ENCODE measurements at places on chromosomes 12 and 14.

GRCh38 chr12:86712425-86712843 is 456.2 kb upstream of the MGAT4C start:
- DNase-seq: peak; percentile 98

GRCh38 chr12:20262119-20262518 is 106.2 kb upstream of the PDE3A start:
- DNase-seq: no peak

- no peak for DNase-seq
Measured at GRCh38 chr14:94376976-94377865, 11.2 kb downstream of the SERPINA1 start.

GRCh38 chr12:123659996-123660727 is 10.8 kb upstream of the TCTN2 start:
- DNase-seq: peak; percentile 92

DNA sequence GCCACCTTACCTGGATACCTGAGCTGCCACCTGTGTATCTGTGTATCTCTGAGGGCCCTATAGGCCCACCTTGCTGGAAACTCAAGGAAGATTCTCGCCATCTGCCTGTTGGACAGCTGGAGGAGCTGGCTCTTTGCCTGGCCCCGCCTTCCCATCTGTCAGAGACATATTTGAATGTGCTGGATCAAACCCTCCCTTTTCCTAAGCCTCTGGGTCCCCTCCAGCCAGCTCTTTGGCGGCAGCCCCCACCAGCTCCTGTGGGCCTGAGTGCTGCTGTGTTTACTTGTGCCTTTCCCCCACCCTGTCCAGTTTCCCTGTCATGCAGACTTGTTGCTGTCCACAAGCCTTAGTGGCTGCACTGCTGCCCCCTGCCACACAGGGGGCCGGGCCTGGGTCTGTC is 55.9 kb upstream of the SRSF5 start:
- DNase-seq: no peak

GRCh38 chr14:94349276-94349675 is 26.1 kb upstream of the SERPINA6 start:
- no peak for DNase-seq

DNA sequence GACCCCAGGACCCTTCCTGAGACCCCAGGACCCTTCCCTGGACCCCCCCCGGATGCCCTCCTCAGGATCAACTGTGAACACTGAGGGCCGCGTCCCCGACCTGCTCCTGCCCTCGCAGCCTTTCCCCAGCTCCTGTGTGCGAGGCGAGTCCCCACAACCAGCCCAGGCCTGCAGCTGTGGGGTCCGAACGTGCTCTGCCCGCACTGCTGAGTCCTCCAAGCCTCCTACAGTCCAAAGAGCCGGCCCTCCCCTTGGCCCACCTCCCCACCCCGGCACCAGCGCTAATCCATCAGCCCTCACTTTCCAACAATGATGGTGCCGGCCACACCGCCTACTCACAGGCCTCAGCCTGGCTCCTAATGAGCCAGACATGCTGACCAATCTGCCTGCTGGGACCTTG is 26.2 kb upstream of the ANKLE2 start:
- no peak for DNase-seq

DNA sequence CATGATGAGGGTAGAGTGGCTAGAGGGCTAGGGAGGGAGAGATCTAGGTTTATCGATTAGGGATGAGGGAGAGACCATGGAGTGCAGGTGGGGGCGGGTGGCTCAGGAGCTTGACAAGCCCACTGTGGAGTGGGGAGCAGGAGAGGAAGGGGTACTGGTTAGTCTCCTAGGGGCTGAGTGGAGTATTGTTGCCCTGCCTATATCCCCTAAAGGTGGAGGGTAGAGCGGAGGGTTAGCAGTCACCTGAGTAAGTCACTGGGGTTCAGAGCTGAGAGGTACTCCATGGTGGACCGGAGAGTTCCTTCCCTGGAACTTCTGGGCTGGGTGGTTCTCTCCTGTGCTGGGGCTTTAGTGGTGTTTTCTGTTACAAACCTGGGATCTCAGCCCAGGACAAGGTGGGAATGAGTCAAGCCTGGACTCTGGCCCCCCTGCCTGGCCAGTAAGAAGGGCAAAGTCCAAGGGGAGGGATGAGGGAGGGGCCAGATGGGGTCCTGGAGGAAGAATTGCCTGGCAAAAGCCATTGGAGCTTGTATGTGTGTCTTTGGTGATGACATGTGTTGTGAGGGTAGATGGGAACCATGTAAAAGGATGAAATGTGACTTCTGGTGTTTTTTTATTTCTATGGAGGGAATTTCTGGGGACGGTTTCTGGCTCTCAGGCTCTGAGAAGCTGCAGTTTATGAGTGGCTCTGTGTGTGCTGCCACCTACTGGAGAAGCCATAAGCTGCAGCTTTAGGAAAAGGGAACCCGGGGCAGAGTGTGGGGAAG is at the start of gene CIDEB:
CIDEB (minus strand) TSS at position 403 of the 767 bp plus-strand sequence; CDS start at position 284, 119 bp downstream.
- DNase-seq: no peak

- DNase-seq: no peak
Measured at GRCh38 chr14:89500303-89500702, 83.3 kb upstream of the FOXN3 start.

GRCh38 chr14:96565811-96566210 is 63.6 kb downstream of the PAPOLA start:
- DNase-seq: no peak

DNA sequence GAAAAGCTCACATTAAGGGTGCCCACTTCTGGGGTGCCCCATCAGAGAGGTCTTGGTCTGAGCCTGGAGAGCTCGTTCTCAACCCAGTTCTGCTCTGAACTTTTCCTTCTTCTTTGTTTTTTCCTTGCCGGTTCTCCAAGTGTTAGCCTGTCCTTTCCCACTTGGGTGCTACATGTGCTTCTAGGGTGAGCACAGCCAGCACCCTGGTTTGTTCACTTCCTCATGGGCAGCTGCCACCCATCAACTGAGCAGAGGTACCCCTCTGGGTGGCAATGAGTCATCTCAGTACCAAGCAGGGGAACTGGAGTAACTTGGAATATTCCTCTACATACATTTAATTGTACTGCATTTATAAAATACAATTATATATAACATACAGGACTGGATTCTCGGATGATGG is 3.9 kb upstream of the SYNE3 start:
- no peak for DNase-seq

GRCh38 chr14:68379510-68380328 is 413.1 kb downstream of the ZFP36L1 start:
- DNase-seq: no peak

DNA sequence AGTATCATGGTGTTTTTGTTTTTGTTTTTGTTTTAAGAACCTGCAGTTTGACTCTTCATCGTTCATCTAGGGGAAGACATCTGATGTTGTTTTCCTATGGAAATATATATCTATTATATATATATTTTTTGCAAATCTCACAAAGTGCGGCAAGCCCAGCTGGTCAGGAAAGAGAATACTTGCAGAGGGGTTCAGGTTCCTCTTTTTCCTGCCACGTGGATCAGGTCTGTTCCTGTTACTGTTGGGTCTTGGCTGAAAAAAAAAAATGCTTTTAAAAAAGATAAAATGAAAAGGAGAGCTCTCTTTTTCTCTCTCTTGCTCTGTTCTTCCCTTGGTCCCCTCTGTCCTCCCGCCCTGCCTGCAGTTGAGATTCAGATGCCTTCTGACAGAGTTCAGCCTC is 179.4 kb upstream of the BCL2L14 start:
- DNase-seq: no peak

GRCh38 chr12:121829250-121829918 is 25.6 kb downstream of the SETD1B start:
- DNase-seq: no peak

- no peak for DNase-seq
Measured at GRCh38 chr14:102492531-102492910, 17.1 kb downstream of the ANKRD9 start.

- no peak for DNase-seq
Measured at GRCh38 chr12:44748950-44749468, 127.1 kb downstream of the NELL2 start.

DNA sequence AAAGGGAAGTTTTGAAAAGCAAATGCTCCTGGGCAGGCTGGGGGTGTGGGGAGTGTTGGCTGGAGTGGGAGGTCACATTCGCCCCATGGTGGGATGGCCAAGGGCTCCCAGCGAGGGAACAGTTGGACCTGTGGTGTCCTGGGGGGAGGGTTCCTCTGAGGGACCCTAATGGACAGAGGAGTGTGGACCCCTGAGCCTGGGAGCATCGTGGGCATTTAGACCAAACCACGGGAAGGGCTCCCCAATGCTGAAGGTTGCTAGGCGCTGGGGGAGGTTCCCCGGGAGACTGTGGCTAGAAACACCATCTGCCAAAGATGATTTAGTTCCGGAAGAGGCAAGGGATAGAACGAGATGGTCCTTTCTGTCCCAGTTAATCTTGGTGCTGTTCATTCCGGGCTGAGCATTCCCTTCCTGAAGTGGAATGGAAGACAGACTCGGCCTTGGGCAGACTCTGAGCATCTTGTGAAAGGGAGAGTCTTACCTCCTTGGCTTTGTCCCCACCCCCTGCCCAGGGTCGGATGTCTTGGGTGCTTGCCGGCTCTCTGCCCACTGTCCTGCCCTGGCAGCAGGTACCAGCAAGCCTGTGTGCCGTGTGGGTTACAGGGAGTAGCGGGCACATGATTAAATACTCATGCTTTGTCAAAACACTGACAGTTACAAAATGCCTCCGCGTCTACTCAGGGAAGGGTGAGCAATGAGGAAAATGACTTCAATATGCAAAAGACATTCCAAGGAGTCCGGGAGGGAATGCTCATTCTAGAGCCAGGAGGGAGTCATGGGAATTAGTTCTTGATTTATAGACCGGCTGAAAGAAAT is 215.9 kb downstream of the CACNA1C start:
- DNase-seq: peak; percentile 81

DNA sequence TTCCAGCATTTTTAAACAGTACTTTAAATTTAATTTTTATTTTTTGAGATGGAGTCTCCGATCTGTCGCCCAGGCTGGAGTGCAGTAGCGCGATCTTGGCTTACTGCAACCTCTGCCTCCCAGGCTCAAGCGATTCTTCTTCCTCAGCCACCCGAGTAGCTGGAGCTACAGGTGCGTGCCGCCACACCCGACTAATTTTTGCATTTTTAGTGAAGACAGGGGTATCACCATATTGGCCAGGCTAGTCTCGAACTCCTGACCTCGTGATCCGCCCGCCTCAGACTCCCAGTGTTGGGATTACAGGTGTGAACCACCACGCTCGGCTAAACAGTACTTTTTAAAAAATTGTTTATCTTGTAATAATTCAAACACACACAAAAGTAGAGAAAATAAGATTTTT is 4.2 kb upstream of the FOXJ2 start:
- no peak for DNase-seq

DNA sequence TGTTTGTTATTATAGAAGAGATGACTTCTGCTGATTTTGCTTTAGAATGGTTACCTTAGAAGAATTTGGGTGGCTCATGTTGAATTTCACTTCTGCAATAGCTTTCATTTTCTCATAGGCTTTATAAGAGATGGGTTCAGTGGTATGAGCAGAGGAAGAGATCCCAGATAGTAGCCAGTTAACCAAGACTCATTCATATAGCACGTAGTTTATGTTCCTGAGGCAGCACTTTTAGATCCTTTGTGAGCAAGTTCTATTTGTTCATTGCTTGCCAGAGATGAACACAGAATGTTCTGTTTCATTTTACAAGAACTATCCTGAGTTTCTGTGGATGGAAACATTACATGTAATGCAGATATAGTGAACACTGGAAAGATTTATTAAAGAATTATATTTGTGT is 32.2 kb downstream of the RAB21 start:
- no peak for DNase-seq

DNA sequence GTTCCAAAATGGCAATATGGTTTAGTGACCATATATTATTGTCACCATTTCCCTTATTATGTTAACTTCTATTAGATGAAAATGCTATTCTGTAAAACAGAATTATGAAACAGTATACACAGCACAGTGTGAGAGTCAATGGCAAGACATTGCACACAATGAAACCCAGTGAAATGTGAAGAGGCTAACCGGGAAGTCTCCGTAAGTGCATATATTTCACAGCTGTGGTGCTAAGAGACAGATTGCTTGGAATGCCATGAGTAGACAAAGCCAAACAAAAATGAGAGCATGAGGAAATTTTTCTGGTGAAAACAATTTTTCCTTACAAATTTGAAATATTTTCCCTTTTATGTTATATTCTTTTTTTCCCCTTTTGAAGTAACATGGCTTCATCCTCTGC is 49.4 kb downstream of the DYRK2 start:
- no peak for DNase-seq

DNA sequence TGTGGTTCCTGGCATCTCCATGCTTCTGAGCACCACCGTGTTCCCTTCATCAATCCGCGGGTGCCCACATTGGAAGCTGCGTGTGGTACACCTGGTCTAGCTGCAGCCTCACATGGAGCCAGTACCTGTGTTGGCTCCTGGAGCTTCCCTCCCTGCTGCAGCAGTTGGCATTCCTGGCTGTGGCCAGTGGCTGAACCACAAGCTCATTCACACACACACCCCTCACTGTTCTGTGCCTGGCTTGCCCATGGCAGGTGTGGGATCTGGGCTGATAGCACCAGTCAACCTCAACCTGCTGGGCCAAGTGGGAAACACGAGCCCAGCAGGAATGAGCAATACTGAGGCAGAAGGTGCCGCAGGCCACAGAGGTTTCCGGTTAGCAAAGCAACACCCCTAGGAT is 256.2 kb upstream of the LRFN5 start:
- DNase-seq: no peak

GRCh38 chr12:106178562-106178961 is 39.8 kb upstream of the NUAK1 start:
- no peak for DNase-seq
